ENCODE measurements at places on chromosomes 11 and 22.

DNA sequence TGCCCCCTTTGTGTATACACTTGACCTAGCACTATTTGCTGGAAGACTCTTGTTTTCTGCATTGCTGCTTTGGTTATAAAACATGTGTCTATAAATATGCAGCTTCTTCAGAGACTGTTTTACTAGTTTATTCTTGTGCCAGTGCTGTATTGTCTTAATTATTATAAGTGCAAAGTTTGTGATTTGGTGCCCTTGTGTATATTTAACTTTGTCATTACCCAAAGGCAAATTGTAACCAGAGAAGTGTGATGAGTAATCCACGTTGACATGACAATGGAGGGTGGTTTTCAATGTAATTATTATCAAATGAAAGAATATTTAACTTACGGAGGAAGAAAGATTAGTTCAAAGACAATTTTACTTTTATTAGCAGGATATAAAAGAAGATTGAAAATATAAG, 75.0 kb upstream of the PRODH start:
- no peak for DNase-seq

GRCh38 chr11:33893711-33894397, 2.0 kb upstream of the LMO2 start:
- no peak for DNase-seq

GRCh38 chr11:61281581-61282250, 13.4 kb downstream of the VWCE start:
- no peak for DNase-seq

DNA sequence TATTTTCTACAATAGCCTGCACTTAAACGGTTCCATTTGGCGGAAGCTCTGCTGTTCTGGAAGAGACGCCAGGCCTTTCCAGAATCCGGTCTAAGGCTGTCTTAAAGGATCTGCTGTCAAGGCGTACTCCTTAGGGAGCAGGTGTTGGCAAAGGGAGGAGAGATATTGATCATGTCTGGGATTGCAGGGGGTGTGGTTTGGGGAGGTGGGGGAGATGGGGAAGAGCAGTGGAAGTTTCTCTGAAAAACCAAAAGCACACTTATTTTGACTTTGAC, 22.5 kb upstream of the WNT11 start:
- no peak for DNase-seq

DNA sequence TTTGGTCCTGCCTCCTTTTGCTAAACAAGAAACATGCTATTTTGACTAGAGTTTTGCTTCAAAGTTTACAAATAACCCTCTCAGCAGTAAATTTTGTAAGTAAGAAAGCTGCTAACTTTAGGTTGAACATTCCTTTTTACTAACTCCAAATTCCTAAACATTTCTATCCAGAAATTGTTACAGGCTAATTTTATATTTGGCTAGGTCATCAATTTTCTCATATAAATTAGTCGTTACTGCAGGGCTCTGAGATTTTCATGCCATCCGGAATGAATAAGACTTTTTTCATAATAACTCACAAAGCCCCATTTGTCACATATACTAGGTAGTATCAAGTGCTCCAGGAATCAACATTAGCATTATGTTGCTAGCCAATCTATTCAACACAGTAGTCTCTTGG, 143.1 kb downstream of the METTL15 start:
- no peak for DNase-seq

DNA sequence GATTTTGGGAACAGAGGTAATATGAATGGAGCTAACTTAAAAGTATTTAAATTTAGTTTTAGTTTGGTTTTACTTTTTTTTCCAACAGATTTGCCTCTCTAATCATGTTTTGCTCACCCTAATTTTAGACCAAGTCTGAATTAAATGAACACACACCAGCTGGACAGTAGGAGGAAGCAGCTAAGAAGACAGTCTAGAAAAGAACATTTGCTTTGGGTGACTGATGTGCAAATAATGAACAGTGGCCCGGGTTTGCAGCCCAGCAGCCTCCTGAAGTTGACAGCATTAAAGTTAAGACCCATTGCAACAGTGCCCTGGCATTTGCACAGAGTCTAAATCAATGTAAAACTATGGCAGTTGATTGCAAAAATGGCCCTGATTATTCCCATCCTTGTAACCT, 66.4 kb upstream of the SORL1 start:
- DNase-seq: no peak

- no peak for DNase-seq
These were observed 3.2 kb upstream of the MS4A10 start for GRCh38 chr11:60781981-60782316.

- DNase-seq: no peak
These were observed 1.7 kb downstream of the CYB5R2 start for GRCh38 chr11:7671347-7672215.

DNA sequence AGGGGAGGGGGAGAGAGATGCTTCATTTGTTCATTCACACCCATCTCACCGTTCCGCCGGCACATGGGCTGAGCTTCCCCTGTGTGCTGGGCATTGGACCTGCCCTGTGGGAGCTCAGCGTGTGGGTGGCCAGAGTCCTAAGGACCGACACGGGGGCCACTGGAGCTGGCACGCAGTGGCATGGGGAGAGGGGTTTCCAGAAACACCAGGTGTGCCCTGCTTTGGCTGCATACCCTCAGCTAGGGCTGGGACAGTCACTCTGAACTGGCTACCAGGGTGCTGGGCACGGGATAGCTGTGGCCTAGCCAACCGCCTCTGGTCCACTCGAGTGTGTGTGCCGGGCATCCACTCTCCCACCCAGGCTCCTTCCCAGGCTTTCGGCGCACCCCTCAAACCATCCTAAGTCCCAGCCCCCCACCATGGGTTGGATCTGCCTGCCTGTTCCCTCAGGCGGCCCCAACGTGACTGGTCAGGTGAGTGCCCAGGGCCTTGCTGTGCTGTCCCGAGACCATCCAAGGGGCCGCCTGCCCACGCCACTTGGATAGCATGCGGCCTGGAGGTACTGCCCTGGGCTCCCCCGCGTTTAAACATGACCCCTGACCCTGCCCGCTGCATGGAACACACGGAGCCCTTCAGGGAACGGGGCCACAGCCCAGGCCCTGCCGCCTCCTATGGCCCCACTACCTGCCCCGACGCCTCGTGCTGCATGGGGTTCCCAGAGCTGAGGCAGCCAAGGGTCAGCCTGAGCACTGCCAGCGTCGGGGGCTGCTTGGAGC, 51.6 kb upstream of the LINC01488 start:
- DNase-seq: no peak

GRCh38 chr11:92642177-92642931, 327.1 kb upstream of the MTNR1B start:
- no peak for DNase-seq

DNA sequence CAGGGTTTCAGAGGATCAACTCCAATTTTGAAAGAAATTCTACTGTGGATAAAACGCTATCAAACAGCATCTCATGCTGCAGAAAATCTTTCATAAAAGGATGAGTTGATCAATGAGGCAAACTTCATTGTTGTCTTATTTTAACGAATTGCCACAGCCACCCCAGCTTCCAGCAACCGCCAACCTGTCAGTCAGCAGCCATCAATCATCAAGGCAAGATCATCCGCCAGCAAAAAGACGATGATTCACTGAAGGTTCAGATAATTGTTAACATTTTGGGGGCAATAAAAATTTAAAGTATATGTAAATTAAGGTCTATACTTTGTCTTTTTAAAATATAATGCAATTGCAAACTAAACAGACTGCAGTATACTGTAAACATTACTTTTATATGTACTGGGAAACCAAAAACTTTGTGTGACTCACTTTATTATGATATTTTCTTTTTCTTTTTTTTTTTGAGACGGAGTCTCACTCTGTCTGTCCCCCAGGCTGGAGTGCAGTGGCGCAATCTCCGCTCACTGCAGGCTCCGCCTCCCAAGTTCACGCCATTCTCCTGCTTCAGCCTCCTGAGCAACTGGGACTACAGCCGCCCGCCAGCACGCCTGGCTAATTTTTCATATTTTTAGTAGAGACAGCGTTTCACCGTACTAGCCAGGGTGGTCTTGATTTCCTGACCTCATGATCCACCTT, 155.3 kb upstream of the SYN3 start:
- no peak for DNase-seq

- no peak for DNase-seq
These were observed 454.7 kb downstream of the INSC start for GRCh38 chr11:15569305-15570025.

DNA sequence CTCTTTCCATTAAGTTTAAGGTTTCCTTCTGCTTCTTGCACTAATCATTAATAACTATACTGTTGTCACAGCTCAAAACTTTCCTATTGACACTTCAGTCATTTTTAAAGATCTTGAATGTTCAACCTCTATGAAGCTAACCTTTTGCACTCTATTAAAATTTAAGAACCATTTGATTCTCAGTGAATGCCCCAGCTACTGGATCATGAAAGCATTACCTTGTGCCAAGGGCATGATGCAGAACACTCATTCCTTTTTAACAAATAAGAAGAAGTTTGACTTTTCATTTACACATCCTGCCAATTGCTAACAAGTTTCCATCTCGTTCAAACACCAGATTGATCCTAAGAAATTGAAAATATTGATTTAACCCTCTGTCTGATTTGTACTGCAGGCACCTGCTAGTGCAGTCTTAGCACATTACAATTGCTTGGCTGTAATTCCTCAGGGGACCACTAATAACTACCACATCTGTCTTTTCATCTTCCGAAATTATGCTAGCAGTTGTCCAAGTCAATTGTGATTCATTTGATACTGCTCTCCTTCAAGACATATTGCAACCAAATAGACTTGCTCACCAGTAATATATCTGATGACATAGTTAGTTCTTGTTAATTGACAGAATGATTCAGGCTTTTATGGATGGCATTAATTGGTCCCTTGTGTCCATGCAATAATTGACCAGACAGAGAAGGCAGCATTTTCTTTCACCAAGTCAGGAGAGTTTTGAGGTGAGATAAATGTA, 158.4 kb downstream of the TEAD1 start:
- no peak for DNase-seq

GRCh38 chr11:119025541-119025940, 5.1 kb downstream of the SLC37A4 start:
- no peak for DNase-seq

DNA sequence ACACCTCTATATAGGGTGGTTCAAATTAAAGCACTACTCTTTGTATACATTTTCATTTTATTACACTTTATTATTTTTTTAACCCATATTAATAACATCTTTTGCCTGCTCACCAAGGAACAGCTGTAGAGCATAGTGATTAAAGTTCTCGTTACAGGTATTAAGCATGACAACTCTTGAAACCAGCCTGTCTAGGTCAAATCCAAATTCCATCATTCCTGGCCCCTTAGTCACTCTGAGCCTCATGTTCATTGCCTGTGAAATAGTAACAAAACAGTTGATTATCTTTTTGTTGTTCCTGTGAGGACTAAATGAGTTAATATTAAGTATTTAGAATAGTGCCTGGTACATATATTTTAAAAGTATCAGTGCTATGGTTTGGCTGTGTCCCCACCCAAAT, 334.5 kb downstream of the RAB38 start:
- no peak for DNase-seq

Measured in brain pericyte (primary cell).